ENCODE measurements at places on chromosomes 3 and 15.
A peak's percentile ranks its signal among the peaks of the same experiment; 100 is the strongest.

GRCh38 chr3:159208050-159208449 lies 406.2 kb downstream of the MFSD1 start:
- no peak for DNase-seq

DNA sequence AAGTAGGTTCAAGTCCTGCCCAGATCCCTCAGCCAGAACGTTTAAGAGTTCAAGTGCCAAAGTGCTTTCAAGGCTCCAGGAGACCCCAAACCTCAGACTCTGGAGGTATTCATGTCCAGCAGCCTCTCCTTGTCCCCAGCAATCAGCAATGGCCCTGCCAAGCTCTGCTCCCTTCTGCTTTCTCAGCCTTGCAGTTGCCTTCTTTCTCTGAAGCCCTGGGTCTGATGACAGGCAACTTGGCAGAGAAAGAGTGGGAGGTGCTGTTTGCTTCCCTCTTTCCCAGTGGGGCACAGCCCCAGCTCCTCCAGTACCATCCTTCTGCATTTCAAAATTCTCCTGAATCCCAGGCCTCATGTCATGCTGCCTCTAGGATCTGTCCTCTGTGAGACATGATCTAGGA lies 40.2 kb downstream of the ATP2B2 start:
- no peak for DNase-seq

- DNase-seq: no peak
Observed at GRCh38 chr15:39761006-39761405, 21.6 kb downstream of the FSIP1 start.

GRCh38 chr3:42595682-42596081 lies 4.8 kb upstream of the NKTR start:
- no peak for DNase-seq

DNA sequence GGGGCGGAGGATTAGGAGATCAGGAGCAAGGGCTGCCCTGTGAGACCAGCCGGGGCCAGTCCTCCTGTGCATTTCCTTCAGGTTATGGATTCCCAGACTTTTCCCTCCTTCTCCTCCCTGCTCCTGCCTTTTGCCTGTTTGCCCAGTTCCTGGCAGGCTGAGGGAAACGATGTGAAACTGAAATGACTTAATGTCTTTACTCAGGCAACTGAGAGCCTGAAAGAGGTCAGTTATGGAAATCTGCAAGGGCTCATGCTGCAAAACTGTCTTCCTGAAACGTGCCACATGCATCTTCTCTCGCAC lies 57.2 kb downstream of the MESD start:
- DNase-seq: no peak

DNA sequence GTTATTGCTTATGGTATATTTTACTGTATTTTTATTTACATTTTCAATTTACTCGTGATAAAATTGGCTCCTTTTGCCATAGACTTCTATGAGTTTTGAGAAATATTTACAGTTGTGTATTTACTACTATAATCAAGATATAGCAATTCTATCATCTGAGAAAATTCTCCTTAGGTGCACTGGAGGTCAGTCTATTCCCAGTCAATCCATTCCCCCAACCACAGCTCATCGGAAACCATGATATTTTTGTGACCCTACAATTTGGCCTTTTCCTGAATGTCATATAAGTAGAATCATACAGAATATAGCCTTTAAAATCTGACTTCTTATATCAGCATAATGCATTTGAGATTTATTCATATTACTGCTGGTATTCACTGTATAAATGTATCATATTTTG lies 114.7 kb upstream of the LRTM1 start:
- no peak for DNase-seq

DNA sequence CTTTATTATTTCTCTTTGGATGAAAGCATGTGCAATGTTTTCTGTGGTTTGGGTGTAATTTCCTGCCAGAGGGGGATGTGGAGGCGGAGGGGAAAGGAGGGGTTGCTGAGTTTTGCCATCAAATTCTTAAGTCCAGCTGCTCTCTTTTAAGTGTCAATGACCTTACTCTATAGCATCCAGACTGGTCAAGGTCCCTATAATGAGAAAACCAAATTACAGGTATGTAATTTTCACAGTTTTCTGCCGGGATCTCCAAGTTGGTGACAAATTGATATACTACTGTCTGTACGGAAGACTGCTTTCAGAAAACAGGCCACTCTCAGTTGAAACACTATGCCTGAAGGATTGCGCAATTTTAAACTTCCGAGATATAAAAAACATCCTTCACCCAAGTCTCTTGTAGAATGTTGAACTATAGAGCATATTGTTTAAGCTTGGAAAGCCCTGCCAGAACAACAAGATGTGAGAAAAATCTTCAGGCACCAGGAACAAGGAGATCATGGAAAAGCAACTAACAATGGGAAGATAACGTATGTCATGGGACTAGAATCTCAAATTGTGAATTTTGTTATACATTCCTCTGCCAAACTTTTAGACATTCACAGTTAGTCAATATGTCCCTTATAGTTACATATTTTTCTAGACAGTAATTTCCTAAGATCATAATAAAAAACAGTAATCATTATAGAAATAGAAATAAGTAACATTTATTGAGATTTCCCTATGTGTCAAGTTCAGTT lies 300.7 kb upstream of the SATB1 start:
- DNase-seq: peak; percentile 71

- no peak for DNase-seq
Observed at GRCh38 chr3:11389386-11390268, 117.4 kb downstream of the ATG7 start.

DNA sequence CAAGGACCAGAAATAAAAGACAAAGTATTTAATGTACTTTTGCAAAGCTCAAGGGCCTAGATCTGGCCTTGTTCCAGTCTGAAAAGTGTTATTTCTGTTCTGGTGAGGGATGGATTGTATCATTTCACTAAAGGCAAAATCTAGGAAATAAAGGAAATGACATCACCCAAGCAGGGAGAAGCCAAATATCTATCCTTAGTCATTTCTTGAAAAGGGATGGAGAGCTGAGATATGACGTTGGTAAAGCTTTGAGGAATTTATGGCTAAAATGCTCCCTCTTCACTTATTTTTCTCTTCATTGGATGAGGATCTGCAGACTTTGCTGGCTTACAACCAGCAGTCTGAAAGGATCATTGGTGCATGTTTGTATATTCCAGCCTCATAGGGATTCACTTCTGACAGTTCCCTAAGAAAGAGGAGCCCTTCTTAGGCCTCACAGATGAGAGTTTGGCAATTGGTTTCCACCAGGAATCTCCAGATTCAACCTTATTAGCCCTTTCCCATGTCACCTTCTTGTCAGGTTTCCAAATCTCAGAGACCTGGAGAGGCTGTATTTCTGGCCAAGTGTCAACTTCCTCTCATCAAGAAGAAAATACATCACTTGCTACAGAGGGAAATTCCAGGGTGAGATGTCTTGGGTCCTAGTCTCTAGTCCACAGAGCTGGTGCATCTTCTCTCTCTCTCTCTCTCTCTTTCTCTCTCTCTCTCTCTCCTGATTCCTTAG lies 93.7 kb upstream of the BOC start:
- no peak for DNase-seq

DNA sequence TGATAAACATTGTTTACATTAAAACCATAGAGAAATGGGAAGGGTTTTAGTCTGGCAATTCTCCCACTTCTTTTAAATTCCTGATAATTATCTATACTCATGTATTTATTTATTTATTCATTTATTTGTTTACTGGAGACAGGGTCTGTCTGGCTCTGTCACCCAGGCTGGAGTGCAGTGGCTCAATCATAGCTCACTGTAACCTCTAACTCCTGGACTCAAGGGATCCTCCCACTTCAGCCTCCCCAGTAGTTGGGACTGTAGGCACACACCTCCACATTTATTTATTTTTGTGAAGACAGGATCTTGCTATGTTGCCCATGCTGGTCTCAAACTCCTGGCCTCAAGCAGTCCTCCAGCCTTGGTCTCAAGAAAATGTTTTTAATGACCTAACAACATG lies 2.5 kb upstream of the AEN start:
- no peak for DNase-seq

DNA sequence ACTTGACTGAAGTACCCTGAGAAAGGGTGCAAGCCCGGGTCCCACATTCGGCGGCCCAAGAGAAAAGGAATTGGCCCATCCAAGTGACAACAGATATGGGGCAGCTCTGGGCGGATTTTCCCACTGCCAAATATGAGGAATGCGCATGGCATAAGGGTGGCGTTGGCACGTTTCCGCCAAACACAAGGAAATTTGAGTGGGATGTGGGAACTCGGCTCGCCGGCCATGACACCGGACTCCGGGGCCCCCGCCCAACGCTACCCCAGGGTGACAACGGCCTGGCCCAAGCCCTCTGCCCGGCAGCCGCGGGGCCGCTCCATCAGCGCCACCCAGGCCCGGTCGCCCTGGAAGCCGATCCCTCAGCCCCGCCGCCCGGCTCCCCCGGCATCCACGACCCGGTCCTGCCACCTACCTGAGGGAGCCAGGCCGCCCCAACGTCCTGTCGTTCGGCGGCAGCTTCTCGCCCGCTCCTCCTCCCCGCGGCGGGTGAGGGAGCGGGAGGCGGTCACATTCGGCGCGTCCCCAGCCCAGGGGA lies 449 bp downstream of the RAF1 start:
- peak; percentile 55 for DNase-seq

DNA sequence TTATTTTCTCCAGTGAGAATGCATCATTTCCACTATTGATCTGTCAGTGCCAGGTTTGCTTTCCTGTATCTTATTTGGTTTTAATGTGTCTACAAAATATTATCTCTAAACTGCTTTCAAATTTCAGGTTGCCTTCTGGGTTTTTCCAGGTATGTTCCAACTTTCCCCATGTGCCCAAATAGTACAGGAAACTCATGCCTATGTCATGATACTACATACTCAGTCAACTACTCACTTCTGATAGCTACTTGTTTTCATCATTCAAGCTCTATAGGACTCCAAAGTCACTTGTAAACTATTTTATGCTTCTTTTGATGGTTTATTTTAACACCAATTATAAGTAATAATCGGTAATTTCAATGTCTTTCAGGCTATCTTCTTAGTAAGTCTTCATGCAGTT lies 134.8 kb upstream of the TTC14 start:
- no peak for DNase-seq

DNA sequence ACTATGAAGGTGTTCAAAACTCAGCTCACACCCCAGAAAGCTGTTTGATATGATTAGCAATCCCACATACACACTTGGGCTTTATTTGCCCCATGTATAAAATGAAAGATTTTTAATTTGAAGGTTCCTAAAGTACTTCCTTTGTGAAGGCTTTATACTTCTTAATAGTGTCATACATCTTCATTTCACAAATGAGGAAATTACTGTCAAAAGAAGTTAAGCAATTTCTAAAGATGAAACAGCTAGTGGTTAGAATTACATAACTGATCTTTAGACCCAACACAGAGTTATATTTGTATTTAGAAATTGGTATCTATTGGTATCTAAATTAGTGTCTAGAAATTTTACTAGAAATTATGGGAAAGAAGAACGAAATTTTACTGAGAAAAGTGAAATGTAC lies 7.1 kb downstream of the CD200R1 start:
- DNase-seq: no peak

DNA sequence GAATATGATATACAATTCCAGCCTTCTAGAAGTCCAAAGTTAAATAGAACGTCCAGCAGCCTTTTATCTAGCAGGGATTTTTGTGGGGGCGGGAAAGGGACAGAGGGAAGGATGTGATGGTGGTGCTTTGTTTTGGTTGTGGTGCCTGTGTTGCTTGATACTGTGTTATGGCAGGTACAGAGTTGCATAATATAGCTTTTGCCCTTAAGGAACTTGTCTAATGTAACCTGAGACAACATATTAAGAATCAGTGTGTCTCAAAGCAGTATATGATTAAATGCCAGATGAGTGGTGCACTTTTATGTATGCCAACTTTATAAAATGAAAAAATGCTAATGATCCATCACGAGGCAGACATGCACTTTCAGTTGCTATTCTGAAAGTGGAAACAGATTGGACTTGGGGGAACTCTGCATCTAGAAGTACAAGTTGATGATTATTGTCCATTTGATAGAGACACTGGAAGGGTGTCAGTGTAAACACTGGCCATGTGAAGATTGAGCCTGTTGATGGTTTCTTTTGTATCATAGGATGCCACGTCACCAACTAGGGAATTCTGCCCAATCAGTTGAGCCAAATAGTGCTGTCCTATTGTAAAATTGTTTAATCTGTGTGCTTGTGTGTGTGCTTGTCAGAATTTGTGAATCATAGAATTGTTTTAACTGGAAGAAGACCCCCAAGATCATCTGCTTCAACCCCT lies 23.0 kb downstream of the NEO1 start:
- no peak for DNase-seq

- DNase-seq: no peak
Observed at GRCh38 chr3:15342945-15343344, 10.6 kb upstream of the SH3BP5 start.

- no peak for DNase-seq
Observed at GRCh38 chr3:81425198-81425868, 336.1 kb downstream of the GBE1 start.

DNA sequence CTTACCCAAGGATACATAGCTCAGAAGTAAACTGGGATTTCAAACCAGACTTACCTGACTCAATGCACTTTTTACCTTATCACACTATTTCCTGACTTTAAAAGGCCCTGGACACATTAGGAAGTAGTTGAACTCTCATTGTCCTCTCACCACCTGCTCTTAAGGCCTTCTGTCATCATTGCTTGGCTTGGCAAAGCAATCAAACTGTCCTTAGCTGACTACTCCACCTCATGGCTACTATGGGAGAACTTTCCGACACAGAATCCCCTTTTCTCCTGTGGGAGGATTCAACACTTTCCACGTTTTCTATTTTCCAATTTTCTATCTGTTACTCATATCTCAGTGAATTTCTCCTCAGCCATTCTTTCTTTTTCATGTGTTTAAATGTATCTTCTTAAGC lies 55.4 kb downstream of the ZNF148 start:
- no peak for DNase-seq

- DNase-seq: no peak
Observed at GRCh38 chr3:172982736-172983364, 158.2 kb downstream of the SPATA16 start.

- DNase-seq: no peak
Observed at GRCh38 chr3:119013951-119014350, 20.7 kb downstream of the IGSF11 start.

GRCh38 chr3:127105587-127105986 lies 87.3 kb upstream of the PRR23E start:
- no peak for DNase-seq

DNA sequence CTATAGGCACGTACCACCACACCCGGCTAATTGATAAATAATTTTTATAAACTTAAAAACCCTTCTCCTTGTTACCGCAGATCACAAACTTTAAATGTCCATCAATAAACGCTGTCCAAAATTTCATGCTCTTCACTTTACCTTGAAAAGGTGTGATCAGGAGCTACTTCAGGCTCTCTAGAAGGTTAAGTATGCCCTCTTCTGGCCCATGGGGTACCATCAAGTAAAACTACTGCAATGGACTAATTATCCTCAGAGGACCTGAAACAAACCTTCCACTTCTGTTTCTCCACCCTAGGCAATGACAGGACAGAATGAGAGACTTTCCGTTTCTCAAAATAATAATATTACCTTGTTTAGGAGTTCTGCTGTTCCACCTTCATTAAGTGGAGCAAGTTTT lies 9.2 kb downstream of the LZTFL1 start:
- peak; percentile 8 for DNase-seq

Measured in activated CD4-positive, alpha-beta T cell treated with anti-CD3 and anti-CD28 coated beads, Interleukin-2, Interleukin-6, amounts not matched to agents 100 ng/mL and 50 ng/mL, durations not matched to agents 16 hours and 8 hours (primary cell).